NCI-H2227 treated with DMSO at 0.1 percent for 48 hours (cell line): ENCODE measurements at places on chromosomes 5 and 9.

GRCh38 chr9:69471433-69471832 lies 146.4 kb downstream of the ENTREP1 start:
- no peak for DNase-seq

- DNase-seq: no peak
Measured at GRCh38 chr5:38830521-38831051, 15.2 kb upstream of the OSMR start.

DNA sequence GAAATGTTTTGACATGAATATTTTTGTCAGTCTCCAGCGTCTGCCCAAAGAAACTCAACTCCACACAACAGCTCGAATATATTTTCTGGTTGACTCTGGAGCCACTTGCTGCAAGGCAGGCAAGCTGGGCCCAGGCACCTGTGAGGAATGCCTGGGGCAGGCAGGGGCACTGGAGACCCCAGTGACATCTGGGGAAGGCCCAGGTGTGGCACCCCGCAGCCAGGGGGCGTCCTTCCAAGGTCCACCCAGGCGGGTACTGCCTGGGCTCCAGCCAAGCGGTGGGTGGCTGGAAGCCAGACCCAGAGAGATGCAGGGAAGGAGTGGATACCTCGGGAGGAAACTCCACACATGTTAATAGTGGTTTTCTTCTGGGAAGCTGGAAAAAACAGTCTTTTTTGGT lies 125.9 kb downstream of the PHF2 start:
- no peak for DNase-seq

GRCh38 chr5:144958002-144958401 lies 787.3 kb downstream of the KCTD16 start:
- DNase-seq: no peak

DNA sequence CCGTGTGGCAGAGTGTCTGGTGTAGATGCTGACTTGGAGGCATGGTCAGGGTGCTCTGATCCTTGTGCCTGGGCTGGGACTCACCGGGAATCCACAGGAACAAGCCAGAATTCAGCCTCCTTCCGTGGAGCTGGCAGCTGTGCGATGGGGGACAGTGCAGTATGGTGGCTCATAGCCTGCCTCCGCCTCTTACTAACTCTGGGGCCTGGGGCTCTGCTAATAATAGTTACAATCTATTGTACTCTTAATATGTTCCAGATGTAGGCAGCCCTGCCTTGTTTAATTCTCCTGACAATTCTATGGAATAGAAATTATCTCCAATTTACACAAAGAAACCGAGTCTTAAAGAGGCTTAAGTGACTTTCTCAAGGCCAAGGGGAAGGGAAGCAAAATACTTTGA lies 77.6 kb downstream of the PCDH1 start:
- no peak for DNase-seq

GRCh38 chr5:38208782-38209378 lies 49.5 kb upstream of the EGFLAM start:
- no peak for DNase-seq

DNA sequence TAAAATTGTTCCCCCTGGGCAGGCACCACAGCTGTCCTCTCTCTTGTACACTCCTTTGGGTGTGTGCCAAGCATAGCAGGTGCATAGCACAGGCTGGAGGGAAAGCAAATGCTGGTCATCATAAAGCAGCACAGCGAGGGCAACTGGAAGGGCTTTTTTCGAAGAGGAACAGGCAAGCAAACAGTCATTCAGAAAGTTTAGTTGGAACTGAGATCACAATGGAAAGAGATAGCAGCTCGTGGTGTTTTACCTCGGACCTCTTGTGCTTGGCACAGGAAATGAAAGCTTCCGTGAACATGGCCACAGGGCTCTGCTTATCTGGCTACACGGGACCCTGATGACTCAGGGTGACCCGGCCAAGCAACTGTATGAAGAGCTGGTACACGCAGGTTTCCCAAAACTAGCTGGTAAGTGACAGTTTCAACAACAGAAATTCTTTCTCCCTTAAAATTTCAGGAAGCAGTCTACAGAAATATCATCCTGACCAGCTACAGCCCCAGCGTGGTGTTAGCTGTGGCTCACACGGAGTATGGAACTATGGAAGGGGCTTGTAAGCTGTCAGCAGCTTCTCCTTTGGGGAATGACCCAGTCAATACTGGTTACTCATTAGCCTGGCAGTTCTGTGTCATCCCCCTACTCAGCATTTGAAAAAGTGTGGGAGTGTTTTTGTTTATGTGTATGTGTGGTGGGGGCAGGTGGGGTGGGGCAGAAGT lies 48.1 kb downstream of the POC5 start:
- DNase-seq: no peak

GRCh38 chr5:32786311-32786710 lies 75.2 kb downstream of the NPR3 start:
- no peak for DNase-seq

GRCh38 chr9:76692458-76693129 lies 71.6 kb upstream of the PCA3 start:
- no peak for DNase-seq

- DNase-seq: no peak
Measured at GRCh38 chr5:94021246-94021645, 279.8 kb upstream of the POU5F2 start.

- DNase-seq: no peak
Measured at GRCh38 chr9:2593744-2594143, 27.8 kb upstream of the VLDLR start.

DNA sequence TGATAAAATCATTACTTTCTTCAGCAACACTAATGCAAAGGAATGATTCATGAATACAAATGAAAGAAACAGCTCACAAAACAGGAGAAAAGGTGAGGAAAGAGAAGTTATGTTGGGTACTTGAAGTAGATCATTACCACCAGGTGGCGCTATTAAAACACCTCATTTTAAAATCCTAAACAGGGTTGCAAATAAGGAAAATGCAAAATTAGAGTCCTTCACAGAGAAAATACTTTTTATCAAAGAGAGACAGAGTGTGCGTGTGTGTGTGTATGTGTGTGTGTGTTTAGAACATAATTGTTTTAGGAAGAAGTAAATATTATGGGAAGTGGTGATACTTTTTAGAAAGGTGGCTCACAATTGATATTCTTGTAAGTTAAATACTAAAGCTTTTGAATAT lies 49.5 kb upstream of the CD180 start:
- DNase-seq: peak; percentile 62

- peak; percentile 19 for DNase-seq
Measured at GRCh38 chr9:128927731-128928411, 7.1 kb downstream of the PHYHD1 start.

DNA sequence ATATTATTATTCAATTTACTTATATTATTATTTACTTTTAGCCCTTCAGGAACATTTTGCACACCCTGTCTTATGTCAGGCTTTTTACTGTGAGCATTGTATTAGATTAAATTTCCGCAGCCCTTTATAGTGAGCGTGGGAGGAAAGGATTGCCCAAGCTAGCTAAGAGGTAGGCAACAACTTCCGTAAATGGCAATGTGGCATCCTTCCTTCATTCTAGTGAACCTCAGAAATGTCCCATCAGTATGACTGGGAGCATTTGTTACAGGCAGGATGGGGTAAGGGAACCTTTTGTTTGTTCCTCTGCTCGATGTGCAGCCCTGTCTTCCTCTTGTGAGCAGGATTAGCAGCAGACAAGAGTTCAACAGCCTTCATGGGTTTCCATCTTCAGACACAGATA lies 6.2 kb upstream of the CD180 start:
- no peak for DNase-seq

DNA sequence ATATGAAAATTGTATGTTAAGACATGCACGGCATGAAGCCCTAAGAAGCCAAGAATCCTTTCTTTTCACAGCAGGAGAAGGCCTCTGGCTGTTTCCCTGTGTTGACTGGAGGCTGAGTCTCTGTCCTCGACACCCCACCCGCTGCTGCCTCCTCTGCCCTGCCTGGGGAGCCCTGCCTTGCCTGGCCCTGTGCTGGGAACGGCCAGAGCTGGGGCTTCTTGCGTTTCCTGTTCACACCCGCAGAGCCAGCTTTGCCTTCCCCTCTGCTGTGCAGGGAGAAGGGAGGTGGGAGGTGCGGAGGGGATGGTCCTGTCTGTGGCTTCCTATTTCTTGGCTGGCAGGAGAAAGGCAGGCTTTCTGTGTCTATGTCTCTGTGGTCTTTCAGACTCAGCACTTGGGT lies 6.9 kb upstream of the GMCL2 start:
- DNase-seq: no peak

GRCh38 chr9:38195737-38196161 lies 126.7 kb upstream of the SHB start:
- no peak for DNase-seq

DNA sequence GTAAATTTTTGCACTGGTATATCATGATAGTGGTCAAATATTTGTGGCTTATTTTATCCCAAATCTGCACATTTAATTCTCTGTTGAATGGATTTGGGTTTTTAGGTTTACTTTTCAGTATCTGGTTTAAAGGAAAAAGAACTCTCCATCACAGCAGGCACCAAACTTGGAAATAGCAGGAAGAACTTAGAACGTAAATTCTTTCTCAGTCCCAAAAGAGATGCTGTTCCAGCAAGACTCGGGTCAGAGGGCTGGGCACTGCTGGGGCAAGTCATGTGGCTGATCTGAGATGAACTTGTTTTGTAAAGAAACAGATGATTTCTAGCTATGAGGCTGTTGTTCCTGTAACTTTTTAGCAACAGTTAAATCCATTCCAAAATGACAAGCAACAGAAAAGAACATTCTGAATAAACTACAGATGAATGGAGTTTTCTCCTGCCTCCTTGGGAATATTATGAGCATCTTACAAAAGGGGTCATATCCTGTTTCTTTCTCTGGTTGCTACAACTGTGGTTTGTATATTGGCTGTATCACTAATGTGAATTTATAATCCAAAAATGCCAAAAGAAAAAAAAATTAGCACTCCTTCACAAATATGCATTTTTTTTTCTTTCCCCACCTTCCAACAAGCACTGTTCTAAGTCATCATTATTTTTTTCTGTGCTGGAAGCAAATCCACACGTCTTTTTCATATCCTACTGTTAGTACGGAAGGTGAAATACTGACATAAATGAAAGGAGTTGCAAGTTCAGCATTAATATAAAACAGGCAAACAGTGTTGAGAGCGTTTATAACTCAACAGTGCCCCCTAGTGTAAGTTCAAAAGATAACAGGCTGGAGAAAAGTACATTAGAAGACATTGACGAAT lies 31.1 kb downstream of the OR2K2 start:
- DNase-seq: peak; percentile 15

DNA sequence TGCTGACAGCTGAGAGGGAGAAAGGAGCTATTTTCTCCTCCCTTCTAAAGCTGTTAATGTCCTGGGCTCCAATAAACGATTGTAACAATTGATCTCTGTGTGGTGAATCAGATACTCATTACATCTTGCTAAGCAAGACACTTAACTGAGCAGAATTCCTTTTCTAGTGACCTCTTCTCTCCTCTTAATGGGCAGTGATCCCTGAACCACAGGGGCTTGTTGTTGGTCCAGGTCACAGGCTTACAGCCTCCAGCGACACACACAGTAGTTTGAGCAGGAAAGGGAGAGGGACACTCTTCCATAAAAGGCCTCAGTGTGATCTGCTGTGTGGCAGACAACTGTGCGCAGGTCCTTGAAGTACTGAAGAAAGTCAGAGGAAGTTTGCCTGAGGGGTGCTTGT lies 58.5 kb upstream of the MYO10 start:
- DNase-seq: no peak

- no peak for DNase-seq
Measured at GRCh38 chr5:134445856-134446818, 34.5 kb upstream of the CDKN2AIPNL start.

DNA sequence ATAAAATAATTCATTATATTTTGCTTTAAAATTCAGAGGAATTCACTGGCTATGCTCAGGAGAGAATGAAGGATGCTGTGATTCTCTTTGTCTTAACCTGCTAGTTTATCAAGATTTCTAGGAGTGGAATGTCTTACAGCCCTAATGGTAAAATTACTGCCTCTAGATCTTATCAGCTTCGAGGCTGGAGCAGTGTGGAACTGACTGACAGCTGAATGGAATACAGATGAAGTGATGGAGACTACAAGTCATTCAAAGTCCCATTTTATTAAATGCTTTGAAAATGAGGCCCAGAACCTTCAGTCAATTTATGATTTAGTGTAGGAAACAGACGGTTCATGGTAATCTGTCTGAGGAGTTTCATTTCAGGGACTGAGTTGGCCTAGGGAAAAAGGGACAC lies 202.1 kb downstream of the RFX3 start:
- DNase-seq: no peak
